ENCODE measurements at places on chromosomes 4 and X.

- no peak for DNase-seq
- peaks cover 2% of the 10 kb centered on the region for H3K4me1 ChIP-seq
- H3K4me3 ChIP-seq: no peak overlapping the region
These were observed 29.0 kb downstream of the FAM53A start for GRCh38 chr4:1655081-1655480.

GRCh38 chr4:161345741-161346140 lies 818.1 kb downstream of the FSTL5 start:
- H3K4me3 ChIP-seq: no peak overlapping the region
- H3K27ac ChIP-seq: no peak overlapping the region

- H3K27ac ChIP-seq: no peak overlapping the region
- H3K4me1 ChIP-seq: no peaks in the 10 kb centered on the region
- no peaks in the 10 kb centered on the region for H3K27me3 ChIP-seq
- H3K4me3 ChIP-seq: no peak overlapping the region
- no peaks in the 10 kb centered on the region for H3K36me3 ChIP-seq
- no peak for DNase-seq
These were observed 19.9 kb downstream of the PHKA1 start for GRCh38 chrX:72694170-72694569.

DNA sequence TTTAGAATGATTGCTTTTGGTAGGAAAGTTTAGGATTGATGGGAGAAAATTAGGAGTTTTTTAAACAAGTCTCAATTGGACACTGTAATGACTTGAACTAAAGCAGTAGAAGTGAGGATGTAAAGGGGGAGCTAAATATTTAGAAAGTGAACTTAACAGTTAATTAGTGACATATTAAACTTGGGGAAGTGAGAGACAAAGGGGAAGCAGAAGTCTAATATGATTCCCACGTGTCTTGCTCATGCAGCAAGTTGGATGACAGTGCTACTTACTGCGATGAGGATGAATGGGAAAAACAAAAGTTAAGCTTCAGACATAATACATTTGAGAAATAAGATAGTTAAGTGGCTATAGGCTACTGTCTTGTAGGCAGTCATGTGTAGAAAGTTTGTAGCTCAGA lies 110.4 kb downstream of the RPA4 start:
- H3K36me3 ChIP-seq: no peaks in the 10 kb centered on the region
- no peak overlapping the region for H3K27ac ChIP-seq
- no peak overlapping the region for H3K4me3 ChIP-seq
- no peaks in the 10 kb centered on the region for H3K4me1 ChIP-seq
- no peak for DNase-seq
- no peaks in the 10 kb centered on the region for H3K27me3 ChIP-seq

GRCh38 chr4:144723471-144723870 lies 77.5 kb downstream of the HHIP start:
- H3K4me3 ChIP-seq: no peak overlapping the region
- no peaks in the 10 kb centered on the region for H3K36me3 ChIP-seq
- no peak for DNase-seq
- no peak overlapping the region for H3K27ac ChIP-seq

DNA sequence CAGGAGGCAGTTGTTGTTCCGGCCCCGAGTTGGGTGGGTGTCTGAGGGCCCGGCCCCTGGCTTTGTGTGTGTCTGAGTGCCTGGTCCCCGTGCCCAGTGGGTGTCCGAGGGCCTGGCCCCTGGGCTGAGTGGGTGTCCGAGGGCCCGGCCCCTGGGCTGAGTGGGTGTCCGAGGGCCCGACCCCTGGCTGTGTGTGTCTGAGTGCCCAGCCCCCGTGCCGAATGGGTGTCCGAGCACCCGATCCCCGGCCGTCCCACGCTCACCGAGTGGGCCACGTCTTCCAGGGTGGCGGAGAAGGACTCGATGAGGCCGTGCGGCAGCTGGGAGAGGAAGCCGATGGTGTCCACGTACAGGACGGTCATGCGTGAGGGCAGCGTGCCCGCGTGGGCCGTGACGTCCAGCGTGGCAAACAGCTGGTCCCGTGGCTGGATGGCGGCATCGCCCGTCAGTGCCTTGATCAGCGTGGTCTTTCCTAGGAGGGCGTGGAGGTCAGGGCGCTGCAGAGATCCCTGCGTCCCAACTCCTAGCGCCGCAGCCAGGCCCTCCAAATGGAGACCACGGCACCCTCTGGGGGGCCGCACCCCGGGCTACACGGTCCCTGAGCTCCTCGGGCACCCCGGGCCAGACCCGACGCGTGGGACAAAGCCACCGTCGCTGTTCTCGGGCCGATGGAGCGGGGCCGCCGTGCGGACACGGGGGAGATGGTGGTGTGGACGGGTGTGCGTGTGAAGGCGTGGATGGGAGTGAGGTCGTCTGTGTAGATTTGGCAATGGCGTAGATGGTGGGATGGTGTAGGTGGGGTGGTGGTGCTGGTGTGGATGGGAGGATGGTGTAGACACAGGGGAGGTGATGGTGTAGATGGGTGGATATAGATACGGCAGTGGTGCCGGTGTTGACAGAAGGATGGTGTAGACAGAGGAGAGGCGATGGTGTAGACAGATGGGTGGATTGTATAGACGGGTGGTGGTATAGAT lies 7.2 kb downstream of the GTPBP6 start:
- H3K36me3 ChIP-seq: peaks cover 24% of the 10 kb centered on the region
- no peak overlapping the region for H3K27ac ChIP-seq
- H3K4me3 ChIP-seq: no peak overlapping the region
- H3K4me1 ChIP-seq: no peaks in the 10 kb centered on the region
- DNase-seq: no peak

- no peaks in the 10 kb centered on the region for H3K27me3 ChIP-seq
- H3K36me3 ChIP-seq: peaks cover 23% of the 10 kb centered on the region
- peak overlapping the region; percentile 95 for H3K27ac ChIP-seq
- peak overlapping the region; percentile 95 for H3K4me3 ChIP-seq
- DNase-seq: no peak
- peaks cover 52% of the 10 kb centered on the region for H3K4me1 ChIP-seq
These were observed 3.0 kb downstream of the RAP2C start for GRCh38 chrX:132216283-132216682.

- peaks cover 20% of the 10 kb centered on the region for H3K4me1 ChIP-seq
- H3K36me3 ChIP-seq: no peaks in the 10 kb centered on the region
- no peaks in the 10 kb centered on the region for H3K27me3 ChIP-seq
- no peak for DNase-seq
- no peak overlapping the region for H3K4me3 ChIP-seq
These were observed 45.7 kb upstream of the GATB start for GRCh38 chr4:151806511-151806927.

DNA sequence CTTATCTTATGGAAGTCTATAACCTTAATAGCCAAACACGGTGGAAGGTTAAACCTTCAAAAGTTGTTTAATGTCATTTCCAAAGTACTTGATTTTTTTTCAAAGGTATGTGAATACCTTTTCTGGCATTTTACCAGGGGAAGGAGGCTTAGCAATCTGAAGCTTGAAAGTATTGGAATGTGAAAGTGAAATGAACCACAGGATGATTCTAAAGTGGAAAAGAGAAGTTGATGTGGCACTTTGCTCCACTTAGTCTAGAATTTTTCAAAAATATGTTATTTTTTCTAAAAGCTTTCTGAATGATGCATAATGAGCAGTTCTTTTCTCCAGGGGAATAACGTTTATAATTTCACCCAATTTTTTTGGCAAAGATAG lies 19.2 kb downstream of the PI4K2B start:
- H3K27me3 ChIP-seq: no peaks in the 10 kb centered on the region
- peaks cover 8% of the 10 kb centered on the region for H3K4me1 ChIP-seq
- peak overlapping the region; percentile 29 for H3K27ac ChIP-seq
- peaks cover 2% of the 10 kb centered on the region for H3K36me3 ChIP-seq

GRCh38 chr4:110484767-110485166 lies 8.8 kb downstream of the ENPEP start:
- H3K36me3 ChIP-seq: no peaks in the 10 kb centered on the region
- peak overlapping the region; percentile 20 for H3K27ac ChIP-seq
- H3K27me3 ChIP-seq: no peaks in the 10 kb centered on the region

- H3K36me3 ChIP-seq: peaks cover 5% of the 10 kb centered on the region
- H3K27ac ChIP-seq: no peak overlapping the region
- peaks cover 18% of the 10 kb centered on the region for H3K4me1 ChIP-seq
- DNase-seq: no peak
- H3K27me3 ChIP-seq: no peaks in the 10 kb centered on the region
These were observed 140.9 kb downstream of the PAPSS1 start for GRCh38 chr4:107579099-107579498.

DNA sequence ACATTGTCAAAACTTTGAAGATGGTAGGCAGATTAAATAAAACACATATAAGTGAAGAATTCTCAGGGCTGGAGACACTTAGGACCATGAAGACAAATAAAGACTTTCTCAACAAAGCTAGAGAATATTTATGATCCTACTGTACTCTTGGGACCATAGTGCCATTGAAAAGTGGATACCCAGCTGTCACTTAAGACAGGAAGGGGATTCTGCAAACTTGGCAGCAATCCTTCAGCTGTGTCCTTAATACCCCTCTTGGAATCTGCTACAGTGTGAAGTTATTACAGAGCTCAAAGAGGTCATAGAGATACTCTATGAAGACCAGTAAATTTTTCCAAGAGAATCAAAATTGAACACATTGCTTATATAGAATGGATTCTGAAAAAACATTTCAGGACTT lies 24.3 kb downstream of the PDE5A start:
- peaks cover 2% of the 10 kb centered on the region for H3K4me1 ChIP-seq
- no peak overlapping the region for H3K4me3 ChIP-seq
- H3K27ac ChIP-seq: no peak overlapping the region

- DNase-seq: no peak
- H3K36me3 ChIP-seq: no peaks in the 10 kb centered on the region
- H3K4me1 ChIP-seq: peaks cover 22% of the 10 kb centered on the region
- no peak overlapping the region for H3K4me3 ChIP-seq
These were observed 158.1 kb downstream of the ATP10D start for GRCh38 chr4:47642985-47643760.

DNA sequence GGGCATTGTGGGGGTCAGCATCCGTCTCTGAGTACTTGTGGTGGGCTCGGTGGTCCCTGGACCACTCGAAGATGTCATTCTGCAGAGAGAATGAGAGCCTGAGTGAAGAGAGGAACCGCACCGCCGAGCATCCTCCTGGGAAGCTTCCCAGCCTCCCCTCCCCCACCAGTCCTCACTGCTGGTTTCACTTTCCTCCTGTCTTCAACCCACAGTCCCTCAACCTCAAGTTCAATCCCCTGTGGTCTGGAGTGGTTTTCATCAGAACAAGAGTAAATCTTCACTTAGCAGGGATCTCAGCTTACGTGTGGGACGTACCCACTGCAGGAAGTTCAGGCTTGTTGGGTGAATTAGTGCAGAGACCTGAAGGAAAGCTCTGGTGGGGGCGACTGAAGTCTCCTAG lies 117.8 kb downstream of the SCD5 start:
- H3K27me3 ChIP-seq: no peaks in the 10 kb centered on the region
- no peaks in the 10 kb centered on the region for H3K4me1 ChIP-seq
- H3K27ac ChIP-seq: no peak overlapping the region
- H3K4me3 ChIP-seq: no peak overlapping the region
- peaks cover 17% of the 10 kb centered on the region for H3K36me3 ChIP-seq

DNA sequence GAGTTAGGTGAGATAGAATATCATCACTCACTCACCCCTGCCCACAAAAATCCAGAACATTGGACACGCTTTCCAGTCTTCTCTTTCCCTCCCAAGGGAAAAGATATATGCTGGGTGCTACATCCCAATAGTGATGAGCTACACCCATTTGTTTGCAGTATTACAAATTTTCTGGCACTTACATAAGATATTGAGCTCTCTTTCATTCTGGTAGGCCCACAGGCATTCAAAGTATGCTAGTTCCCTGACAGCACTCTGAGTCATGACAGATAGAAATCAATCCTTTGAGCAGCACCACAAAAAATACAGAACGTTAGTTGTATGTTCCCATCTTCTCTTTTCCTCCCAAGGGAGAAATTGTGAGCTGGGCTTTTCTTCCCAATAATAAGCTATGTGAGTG lies 477.6 kb upstream of the GRID2 start:
- H3K4me1 ChIP-seq: no peaks in the 10 kb centered on the region
- no peaks in the 10 kb centered on the region for H3K27me3 ChIP-seq
- no peaks in the 10 kb centered on the region for H3K36me3 ChIP-seq
- no peak overlapping the region for H3K27ac ChIP-seq
- no peak overlapping the region for H3K4me3 ChIP-seq
- no peak for DNase-seq

- no peak overlapping the region for H3K27ac ChIP-seq
- no peaks in the 10 kb centered on the region for H3K4me1 ChIP-seq
- H3K36me3 ChIP-seq: no peaks in the 10 kb centered on the region
These were observed 40.3 kb downstream of the OSTC start for GRCh38 chr4:108690738-108691137.

DNA sequence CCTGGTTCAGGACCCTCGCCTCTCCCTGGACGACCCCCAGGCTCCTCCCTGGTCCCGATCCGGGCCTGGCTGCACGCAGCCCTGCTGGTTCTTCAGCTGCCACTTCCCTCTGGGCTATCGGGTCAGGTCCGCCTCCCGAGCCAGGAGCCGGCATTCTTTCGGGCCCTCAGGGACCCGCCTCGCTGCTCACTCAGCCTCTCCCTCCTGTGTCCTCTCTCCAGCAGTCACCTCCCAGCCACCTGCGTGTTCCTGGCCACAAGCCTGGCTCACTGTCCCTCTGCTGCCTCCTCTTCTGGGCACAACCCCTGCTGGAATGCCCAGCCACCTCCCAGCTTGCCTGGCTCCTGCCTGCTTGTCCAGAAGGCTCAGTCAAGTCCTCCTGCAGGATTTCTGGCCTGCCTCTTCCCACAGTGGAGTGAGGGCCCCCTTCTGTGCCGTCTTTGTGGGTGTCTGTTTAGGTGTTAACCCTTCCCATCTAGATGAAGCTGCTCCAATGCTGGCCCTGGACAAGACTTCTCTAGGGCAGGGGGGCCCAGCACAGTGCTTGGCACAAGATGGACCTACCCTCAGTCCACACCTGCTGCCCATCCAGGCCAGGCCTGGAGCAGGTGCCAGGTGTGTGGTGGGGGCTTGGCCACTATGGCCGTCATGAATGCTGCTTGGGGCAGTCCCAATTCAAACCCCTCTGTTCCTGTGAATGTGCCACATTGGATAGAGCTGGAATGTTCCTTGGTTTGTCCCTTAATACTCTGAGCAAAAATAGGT lies 2.2 kb downstream of the WFS1 start:
- H3K4me3 ChIP-seq: peak overlapping the region; percentile 61
- H3K27me3 ChIP-seq: peaks cover 14% of the 10 kb centered on the region
- no peak for DNase-seq
- H3K36me3 ChIP-seq: no peaks in the 10 kb centered on the region
- peaks cover 47% of the 10 kb centered on the region for H3K4me1 ChIP-seq

GRCh38 chr4:173270312-173271027 lies 63.7 kb downstream of the HMGB2 start:
- DNase-seq: no peak
- no peaks in the 10 kb centered on the region for H3K27me3 ChIP-seq

GRCh38 chrX:154793084-154793795 lies 12.0 kb downstream of the MPP1 start:
- H3K27ac ChIP-seq: no peak overlapping the region
- H3K4me1 ChIP-seq: peaks cover 11% of the 10 kb centered on the region
- no peak for DNase-seq
- H3K36me3 ChIP-seq: peaks cover 2% of the 10 kb centered on the region
- H3K27me3 ChIP-seq: no peaks in the 10 kb centered on the region

DNA sequence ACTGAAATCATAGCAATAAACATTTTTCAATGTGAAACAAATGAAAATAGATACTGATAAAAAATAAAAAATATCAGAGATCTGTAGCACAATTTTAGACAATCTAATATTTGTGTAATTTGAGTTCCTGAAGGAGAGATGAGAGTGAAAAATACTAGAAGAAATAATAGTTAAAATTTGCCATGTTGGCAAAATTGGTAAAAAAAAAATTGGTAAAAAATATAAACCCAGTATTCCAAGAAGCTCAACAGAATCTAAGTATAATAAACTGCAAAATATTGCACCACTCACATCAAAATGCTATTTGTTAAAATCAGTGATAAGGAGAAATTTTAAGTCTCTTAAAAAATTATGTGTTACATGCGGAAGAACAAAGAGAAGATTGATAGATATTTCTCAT lies 1680.7 kb downstream of the PCDH7 start:
- no peak overlapping the region for H3K4me3 ChIP-seq
- no peaks in the 10 kb centered on the region for H3K4me1 ChIP-seq
- H3K27ac ChIP-seq: no peak overlapping the region
- H3K36me3 ChIP-seq: peaks cover 3% of the 10 kb centered on the region
- DNase-seq: no peak

All from osteocyte (in vitro differentiated cells).